Left renal pelvis (tissue), 4 donors: ENCODE measurements at places on chromosomes 1 and 21.

- DNase-seq, result no peak
These were observed 200.2 kb downstream of the SDCCAG8 start for GRCh38 chr1:243455760-243456651.

- DNase-seq, result no peak
These were observed 10.4 kb downstream of the EMC1 start for GRCh38 chr1:19240673-19241538.

DNA sequence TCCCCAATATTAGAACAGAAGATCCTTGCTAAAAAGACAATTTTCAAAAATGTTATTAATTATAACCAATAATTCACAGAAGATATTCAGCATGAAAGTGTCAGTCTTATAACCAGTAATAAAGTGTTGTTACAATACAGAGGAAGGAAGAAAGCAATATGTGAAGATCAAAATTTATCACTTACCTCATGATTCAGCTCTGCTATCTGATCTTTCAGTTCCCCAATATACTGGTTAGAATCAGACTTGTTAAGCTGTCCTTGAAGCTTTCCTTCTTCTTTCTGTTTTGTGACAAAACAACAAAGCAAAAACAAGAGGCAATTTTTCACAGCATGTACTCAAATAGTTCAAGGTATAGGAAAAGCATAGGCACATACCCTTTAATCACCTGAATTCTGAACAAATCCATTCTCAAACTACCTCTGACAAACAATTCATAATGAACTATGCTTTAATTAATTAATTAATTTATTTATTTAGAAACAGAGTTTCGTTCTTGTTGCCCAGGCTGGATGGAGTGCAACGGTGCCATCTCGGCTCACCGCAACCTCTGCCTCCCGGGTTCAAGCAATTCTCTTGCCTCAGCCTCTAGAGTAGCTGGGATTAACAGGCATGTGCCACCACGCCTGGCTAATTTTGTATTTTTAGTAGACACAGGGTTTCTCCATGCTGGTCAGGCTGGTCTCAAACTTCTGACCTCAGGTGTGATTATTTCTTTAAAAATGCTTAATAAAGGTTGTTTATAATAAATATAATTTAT is 76.9 kb upstream of the GFI1 start:
- DNase-seq, result no peak

DNA sequence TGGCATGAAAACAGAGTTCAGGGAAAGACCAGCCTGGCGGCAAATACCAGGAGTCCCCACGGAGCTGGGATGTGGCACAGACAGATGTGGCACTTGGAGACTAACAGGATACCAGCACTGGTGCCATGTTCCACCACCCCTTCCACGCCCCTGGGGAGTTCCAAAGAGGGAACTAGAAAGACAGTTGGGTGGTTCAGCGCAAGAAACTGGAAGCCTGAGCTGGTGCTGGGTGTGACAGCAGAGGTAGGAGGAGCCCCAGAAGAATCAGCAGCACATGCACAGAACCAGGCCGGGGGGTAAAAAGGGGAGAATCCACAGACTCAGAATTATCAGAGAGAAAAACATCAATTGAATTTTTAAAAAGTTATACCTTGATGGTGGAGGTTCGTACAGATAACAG is 22.4 kb downstream of the DDX20 start:
- DNase-seq, result no peak

DNA sequence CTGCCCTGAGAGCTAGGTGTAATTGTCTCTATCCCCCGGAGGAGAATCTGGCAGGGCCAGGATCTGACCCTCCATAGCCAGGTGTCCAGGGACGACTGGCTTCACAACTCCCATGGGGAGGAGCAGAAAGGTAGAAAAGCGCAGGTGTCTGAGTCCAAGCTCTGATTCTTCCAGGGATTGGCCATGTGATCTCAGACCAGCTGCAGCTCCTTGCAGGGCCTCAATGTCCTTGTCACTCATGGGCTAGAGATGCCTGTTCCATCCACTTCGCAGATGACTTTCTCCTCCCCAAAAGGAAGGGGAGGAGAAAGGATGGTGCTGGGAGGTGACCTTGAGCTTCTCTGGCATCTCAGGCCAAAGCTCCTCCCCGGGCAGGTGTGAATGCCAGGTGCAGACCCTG is 22.7 kb downstream of the HSPG2 start:
- DNase-seq, result no peak

- no peak for DNase-seq
These were observed 16.5 kb upstream of the FOXO6 start for GRCh38 chr1:41344708-41345159.

DNA sequence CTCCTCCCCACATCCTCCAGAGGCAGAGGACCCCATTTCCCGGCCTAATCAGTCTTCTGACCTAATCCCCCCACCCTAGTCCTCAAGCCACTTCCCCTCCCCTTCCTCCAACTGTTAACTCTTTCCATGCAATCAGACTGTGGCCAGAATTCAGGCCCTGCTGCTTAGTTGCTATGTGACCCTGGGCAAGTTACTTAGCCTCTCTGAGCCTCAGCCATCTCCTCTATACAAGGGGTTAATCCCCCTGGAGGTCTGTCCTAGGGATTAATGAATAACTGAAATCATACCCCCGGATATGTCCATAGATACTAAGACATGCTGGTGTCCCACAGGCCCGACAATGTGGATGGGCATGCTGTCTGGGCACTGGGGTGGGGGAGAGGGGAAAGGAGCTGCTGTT is 18.3 kb downstream of the AHDC1 start:
- DNase-seq, result no peak

- no peak for DNase-seq
These were observed 4.8 kb upstream of the AMPD1 start for GRCh38 chr1:114700036-114700600.

GRCh38 chr1:9900142-9901043 is 9.7 kb downstream of the CTNNBIP1 start:
- no peak for DNase-seq

- no peak for DNase-seq
These were observed 37.2 kb downstream of the VAV3 start for GRCh38 chr1:107927820-107928219.

- no peak for DNase-seq
These were observed 10.9 kb downstream of the TAGLN2 start for GRCh38 chr1:159914252-159915018.

GRCh38 chr1:30135698-30136097 is 587.7 kb downstream of the MATN1 start:
- no peak for DNase-seq

DNA sequence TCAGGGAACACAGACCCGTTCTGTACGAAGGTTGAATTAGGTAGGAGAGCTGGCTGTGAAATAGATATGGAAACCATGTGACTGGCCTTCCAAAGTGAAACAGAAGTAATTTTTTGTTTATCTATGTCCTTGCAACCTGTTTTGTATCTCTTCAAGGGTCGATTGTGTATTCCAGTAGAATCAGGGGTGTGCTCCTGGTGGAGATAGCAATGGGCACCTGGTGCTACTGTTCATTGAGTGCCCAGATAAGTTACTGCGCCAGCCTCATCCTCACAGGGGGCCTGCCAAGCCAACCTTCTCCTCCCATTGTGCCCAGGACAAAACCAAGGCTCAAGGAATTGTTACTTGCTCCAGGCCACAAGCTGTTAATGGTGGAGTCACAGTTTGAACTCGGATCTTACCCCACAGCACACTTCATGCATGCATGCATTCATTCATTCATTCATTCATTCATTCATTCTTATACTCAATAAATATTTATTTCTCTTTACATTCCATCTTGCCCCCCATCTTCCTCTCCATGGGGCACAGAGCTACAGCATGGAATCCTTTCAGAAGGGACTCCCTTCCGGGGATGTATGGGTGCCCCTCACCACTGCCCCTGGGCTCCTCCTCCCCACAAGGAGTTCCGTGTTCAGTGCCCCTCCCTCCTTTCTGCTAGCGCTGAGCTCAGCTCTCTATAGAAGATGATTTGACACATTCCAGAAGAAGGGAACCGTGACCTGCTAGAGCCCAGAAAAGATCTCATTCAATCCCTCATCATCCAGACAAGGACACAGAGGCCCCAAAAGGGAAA is 24.0 kb downstream of the ADORA1 start:
- no peak for DNase-seq

DNA sequence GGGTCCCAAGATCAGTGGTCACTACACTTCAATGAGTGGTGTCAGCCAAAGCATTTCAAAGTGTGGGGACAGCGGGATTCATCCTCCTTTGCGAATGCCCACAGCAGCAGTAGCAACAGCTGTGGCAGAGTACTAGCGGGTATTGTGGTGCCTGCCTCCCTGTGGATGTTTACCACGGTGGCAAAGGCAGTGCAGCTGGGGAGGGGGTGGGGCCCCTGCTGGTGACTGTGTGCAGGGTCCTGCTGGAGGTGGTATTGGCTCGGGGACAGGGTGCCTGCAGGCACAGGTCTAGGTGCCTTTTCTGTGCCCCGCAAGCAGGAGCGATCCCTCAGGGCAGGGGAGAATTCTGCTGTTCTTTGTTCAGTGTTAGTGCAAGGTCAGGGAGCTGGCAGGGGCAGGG is 415.7 kb downstream of the USP25 start:
- DNase-seq, result no peak

DNA sequence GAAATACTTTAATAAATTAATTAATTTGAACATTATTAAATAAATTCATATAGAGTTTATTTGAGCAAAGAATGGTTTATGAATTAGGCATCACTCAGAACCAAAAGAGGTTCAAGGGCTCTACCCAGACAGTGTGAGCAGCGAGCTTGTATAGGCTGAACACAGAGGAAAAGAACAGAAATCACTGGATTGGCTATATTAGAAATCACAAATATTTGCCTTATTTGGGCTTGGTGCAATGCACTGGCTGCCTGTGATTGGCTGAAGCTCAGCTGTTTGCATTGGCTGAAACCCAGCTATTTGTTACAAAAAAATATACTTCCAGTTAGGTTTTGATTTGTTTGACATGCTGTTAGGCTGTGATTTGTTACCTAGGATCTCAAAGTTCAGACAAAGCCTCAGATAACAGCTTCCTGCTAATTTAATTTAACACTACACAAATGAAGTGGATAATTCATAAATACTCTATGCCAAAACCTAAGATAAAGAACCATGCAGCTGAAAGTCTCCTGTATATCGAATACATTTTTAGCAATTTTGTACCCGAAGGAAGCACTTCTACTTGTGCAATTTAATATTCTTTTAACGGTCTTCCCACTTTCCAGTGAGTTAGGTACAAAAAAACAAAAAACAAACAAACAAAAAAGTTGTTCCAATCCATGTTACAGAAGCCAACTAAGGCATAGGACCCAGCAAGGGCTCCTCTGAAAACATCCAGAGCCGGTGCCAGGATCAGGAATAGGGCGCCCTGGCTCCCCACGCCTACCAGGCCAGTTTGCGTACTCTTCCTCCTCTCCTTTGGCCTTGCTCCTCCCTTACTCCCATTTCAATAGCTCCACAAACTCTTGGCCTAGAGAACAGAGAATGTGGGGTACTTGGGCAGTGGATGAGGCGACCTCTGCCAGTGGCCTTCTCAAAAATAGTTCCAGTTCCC is 179.1 kb downstream of the DUSP10 start:
- no peak for DNase-seq

- DNase-seq, result no peak
These were observed 4.1 kb upstream of the TMEM52 start for GRCh38 chr1:1922956-1923833.

DNA sequence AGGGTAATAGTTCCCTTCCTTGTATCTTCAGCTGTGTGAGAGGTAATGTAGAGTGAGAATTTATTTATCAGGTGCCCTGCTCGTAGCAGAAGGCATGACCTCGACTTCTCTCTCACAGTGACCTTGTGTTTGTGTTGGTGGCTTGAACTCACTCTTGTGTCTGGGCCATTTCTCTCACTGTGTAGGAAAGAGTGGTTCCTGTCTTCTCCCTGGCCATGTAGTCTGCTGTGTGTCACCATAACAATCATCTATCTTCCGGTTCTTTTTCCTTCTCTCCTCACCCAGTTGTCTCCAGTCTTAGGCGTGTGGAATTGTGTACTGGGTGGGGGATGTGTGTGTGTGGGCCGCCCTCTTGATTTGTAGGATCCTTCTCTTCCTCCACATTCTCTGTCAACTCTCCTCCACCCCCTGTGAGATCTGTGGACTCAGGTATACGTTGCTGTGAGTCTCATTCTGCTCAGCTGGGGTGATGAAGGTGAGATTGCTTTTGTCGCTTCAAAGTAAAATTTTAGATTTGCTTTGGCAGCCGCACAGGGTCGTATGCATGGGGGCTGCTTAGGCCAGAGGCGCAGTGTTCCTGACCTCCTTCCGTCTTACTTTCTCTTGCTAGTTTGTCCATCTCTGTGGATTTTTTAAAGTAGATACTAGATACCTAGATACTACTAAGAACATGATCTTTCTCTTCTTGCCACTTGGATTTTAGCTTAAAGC is 31.6 kb downstream of the MAPKAPK2 start:
- DNase-seq, result no peak

DNA sequence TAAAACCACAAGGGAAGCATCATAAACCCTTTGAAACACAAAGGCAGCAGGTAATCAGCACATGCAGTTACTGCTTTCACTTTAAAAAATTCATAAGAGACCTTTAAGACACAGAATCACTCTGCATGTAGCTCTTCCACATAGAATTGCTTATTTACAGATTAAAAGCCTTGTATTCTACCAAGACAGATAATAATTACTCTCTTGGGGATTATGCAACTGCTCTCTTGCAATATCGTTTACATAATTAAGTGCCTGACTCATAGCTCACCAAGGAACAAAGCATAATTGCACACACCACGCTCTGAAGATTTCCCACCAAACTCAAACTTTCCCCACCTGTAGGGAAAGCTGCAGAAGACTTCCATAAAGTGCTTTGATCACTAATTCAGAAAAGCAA is 87.9 kb downstream of the VAV3 start:
- no peak for DNase-seq

DNA sequence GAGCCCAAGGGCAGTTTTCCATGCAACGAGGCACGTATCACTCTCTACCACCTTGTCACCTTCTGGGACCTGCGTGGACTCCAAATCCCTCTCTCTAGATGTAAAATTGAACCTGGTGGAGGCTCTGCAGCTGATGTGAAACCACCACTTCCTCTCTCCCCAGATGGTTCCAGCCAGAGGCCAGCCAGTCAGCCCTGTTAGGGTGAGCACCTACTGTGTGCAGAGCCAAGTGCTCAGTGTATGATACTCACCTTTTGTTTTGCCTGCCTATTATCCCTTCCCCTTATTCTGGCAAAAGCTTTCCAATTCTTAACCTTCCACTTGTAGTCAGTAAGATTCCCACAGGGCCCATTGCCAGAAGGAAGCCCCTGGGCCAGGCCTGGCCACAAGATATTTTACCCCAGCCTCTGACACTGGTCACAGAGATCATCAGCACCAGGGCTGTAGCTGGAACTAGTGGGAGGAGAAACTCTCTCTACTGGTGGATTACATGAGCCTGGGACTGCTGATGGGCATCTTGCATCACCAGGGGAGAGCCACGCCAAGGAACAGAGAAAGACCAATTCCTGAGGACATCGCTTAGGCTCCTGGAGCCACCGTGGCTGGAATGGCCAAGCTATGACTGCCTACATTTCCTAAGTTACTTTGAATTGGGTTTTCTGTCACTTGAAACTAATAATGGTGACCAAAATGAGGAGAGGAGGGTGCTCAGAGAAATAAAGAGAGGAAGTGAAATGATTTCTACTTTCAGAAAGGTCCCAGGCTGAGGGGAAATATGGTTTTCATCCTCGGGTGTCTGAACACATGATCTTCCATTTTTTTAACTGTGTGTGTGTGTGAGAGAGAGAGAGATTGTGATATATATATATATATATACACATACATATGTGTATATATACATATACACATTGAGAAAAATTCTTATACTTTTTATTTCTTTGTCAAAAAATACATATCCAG is 26.6 kb upstream of the RD3 start:
- no peak for DNase-seq

GRCh38 chr1:88200545-88200944 is 483.5 kb upstream of the PKN2 start:
- no peak for DNase-seq

GRCh38 chr21:27418346-27418745 is 451.5 kb upstream of the ADAMTS5 start:
- DNase-seq, result no peak
